ENCODE measurements at places on chromosomes 11 and 22. TPM values are rescaled to one million over a fixed set of nuclear protein-coding genes. Genes with fewer than 3 reads are reported as not detected.

PATZ1 gene
- 13.8 TPM for total RNA-seq

RASL10A gene
- 1.3 TPM for total RNA-seq

- H3K4me1 ChIP-seq = no peaks in the 10 kb centered on the region
- H3K36me3 ChIP-seq = no peaks in the 10 kb centered on the region
These were observed at the start of gene OLFML1 for GRCh38 chr11:7485186-7486097. Gene OLFML1 (plus strand): TSS chr11:7485506. CDS start chr11:7485876, 370 bp downstream.

DNA sequence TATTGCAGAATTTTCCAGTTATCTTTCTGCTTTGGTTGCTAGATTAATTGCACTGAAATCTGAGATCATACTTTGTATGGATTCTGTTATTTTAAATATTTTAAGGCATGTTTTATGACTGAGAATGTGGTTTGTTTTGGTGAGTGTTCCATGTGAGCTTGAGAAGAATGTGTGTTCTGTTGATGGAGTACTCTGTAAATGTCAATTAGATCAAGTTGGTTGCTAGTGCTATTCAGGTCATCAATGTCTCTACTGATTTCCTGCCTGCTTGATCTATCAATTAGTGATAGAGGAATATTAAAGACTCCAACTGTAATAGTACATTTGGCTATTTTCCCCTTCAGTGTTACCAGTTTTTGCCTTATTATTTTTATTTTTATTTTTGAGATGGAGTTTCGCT lies 64.3 kb upstream of the SHANK2 start:
- no peaks in the 10 kb centered on the region for H3K27me3 ChIP-seq
- H3K4me1 ChIP-seq = no peaks in the 10 kb centered on the region
- no peak overlapping the region for H3K4me3 ChIP-seq
- no peak for DNase-seq
- no peaks in the 10 kb centered on the region for H3K36me3 ChIP-seq
- H3K27ac ChIP-seq = no peak overlapping the region

DNA sequence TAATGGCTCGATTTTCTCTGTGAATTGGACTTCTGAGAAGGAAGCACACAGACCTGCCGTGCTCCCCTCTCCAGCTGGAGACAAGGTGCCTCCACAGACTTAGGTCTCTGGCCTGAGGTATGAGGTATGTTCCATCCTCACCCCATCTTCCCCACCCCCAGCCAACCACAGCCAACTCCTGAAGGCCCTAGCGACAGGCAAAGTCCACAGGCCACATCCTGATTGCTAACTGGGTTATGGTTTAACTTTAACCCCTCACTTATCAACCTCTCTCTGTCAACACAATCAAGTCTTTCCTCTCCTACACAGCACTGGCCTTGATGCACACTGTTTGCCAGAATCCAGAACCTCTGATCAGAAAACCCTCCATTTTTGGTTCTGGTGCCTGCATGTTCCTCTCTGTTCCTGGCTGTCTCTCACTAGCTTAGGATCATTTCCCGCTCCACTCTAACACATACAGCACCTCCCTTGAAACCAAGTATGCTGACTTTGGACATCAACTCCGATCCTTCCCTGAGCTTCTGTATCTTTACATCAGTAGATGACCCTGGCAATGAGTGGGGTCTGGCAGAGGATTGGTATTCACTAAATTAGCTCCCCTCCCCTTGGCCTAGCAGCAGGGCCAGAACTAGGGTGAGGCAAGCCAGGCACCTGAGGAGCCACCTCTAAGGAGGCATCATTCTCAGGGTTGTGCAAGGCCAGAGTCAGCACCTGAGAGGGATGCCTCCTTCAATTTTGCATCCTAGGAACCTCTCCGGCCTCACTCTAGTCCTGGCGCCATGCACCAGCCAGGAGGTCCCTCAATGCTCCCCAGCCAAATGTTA lies 22.0 kb downstream of the JAML start:
- peaks cover 15% of the 10 kb centered on the region for H3K4me1 ChIP-seq
- H3K27me3 ChIP-seq = no peaks in the 10 kb centered on the region
- peak overlapping the region; percentile 72 for H3K27ac ChIP-seq
- H3K4me3 ChIP-seq = no peak overlapping the region
- H3K36me3 ChIP-seq = no peaks in the 10 kb centered on the region
